ENCODE measurements at places on chromosomes 5 and 9.

GRCh38 chr5:178472138-178472537 lies 118.1 kb downstream of the COL23A1 start:
- DNase-seq, result no peak

GRCh38 chr5:41213340-41213739 lies at the start of gene C6:
C6 (minus strand) TSS chr5:41213532; CDS start chr5:41203230, 10,302 bp downstream.
- no peak for DNase-seq

DNA sequence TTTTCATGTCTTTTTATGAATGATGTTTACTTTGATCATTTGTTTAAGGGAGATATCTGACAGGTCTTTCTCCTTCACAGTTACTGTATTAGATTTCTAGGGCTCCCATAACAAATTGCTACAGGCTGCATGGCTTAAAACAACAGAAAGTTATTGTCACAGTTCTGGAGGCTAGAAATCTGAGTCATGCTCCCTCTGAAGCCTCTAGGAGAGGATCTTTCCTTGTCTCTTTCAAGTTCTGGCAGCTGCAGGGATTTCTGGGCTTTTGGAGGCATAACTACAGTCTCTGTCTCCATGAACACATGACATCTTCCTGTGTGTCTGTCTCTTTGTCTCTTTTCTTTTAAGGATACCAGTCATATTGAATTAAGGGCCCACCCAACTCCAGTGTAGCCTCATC lies 557.3 kb upstream of the SEMA6A start:
- DNase-seq, result no peak

DNA sequence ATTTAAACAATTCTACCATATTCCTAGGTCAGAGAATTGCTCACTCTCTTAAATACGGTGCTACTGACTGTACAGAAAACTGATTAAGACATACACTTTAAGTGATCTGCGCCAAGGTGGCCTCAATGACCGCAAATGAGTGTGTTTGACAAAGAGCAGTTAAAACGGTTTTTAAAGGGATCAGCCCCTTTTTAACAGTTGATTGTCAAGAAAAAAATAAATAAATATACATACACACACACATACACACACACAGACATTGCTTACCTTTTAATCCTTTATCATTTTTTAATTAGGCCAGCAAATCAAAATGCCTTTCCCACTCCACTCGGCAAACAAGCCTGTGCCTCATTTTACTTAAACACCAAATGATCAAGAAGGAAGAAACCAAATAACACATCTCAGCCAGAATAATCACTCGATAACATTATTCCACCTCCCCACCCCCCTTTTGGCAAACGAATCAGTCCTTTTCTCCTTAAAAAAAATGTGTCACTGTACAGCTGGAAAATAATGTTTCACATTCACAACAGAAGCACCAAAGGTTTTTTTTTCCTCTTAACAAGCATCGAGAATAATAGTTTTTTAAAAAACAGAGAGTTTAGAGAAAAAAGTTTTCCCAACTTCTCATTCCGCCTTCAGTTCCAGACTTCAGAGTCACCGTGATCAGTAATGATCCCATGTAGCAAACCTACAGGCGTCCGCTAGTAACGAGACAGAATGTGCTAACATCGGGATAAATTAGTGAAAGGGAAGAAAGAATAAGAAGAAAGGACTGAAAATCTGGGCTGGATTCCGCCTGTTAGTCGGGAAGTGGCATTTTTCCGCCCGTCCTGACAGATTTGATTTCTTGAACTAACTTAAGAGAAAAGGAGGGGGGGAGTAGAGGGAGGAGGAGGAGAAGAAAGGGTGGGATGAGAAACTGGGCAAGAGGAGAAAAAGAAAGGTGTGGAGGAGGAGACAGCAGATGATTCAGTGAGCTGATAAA lies at the start of gene ZNF608:
ZNF608 (minus strand) TSS at position 712 of the 988 bp plus-strand sequence. CDS start 1,650 bp downstream, outside the sequence.
- DNase-seq, result no peak

GRCh38 chr9:125767349-125767748 lies 20.2 kb downstream of the PBX3 start:
- DNase-seq, result no peak

GRCh38 chr9:113781896-113782295 lies 94.2 kb upstream of the ZNF618 start:
- no peak for DNase-seq
